PC-3 (cell line): ENCODE measurements at places on chromosomes 6 and 20. TPM values are rescaled to one million over a fixed set of nuclear protein-coding genes. Genes with fewer than 3 reads are reported as not detected.

DNA sequence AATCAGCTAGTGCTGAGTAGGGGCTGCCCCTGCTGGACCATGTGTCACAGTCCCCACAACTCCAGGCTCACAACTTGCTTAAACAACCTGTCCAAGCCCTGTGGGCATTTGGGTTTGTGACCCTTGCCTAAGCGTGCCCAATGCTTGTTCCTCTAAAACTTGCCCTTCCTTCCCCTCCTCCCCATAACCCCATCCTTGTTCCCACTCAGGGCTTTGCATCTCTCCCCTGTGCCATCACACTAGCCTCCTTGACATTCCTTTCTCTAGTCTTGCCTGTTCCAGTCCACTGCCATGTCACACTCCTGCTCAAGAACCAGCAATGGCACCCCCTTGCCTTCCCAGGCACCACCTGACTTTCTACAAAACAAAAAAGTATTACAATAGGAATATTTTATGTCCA is 2.3 kb upstream of the DLGAP4 start:
- H3K27ac ChIP-seq, result no peak overlapping the region
- no peaks in the 10 kb centered on the region for H3K4me1 ChIP-seq
- H3K4me3 ChIP-seq, result no peak overlapping the region
- H3K27me3 ChIP-seq, result peaks cover 74% of the 10 kb centered on the region
- H3K36me3 ChIP-seq, result no peaks in the 10 kb centered on the region

GRCh38 chr6:40268166-40268565 is 319.0 kb downstream of the LRFN2 start:
- no peak for DNase-seq
- no peak overlapping the region for H3K4me3 ChIP-seq
- no peaks in the 10 kb centered on the region for H3K4me1 ChIP-seq
- H3K27me3 ChIP-seq, result no peaks in the 10 kb centered on the region
- no peak overlapping the region for H3K27ac ChIP-seq

GRCh38 chr20:21812379-21812778 is 106.9 kb downstream of the PAX1 start:
- DNase-seq, result no peak
- H3K4me3 ChIP-seq, result no peak overlapping the region
- no peaks in the 10 kb centered on the region for H3K36me3 ChIP-seq
- H3K27ac ChIP-seq, result no peak overlapping the region
- H3K4me1 ChIP-seq, result no peaks in the 10 kb centered on the region

GRCh38 chr6:54959820-54960219 is 113.2 kb downstream of the FAM83B start:
- H3K27ac ChIP-seq, result no peak overlapping the region
- no peaks in the 10 kb centered on the region for H3K27me3 ChIP-seq
- no peaks in the 10 kb centered on the region for H3K4me1 ChIP-seq
- no peaks in the 10 kb centered on the region for H3K36me3 ChIP-seq
- H3K4me3 ChIP-seq, result no peak overlapping the region

DNA sequence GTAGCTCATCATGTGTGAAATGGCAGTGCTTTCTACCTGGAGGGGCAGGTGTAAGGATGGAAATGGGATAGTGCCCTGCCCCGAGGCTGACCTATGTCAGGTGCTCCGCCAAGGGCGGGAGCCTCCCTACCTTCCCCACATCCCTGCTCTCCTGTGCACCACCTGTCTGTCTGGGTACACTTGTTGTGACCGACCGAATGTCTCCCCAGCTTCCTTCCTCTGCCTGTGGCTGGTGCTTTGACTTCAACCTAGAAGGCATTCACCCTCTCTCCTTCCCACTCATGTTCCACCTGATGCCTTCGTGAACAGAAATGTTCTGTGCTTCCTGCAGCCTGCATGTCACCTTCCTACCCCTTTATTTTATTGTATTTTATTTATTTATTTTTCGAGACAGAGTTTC is 114.8 kb downstream of the SCML4 start:
- no peak overlapping the region for H3K27ac ChIP-seq
- DNase-seq, result no peak
- no peak overlapping the region for H3K4me3 ChIP-seq

GRCh38 chr6:129544892-129545612 is 164.9 kb downstream of the ARHGAP18 start:
- no peaks in the 10 kb centered on the region for H3K36me3 ChIP-seq
- no peak overlapping the region for H3K27ac ChIP-seq
- no peak overlapping the region for H3K4me3 ChIP-seq
- no peak for DNase-seq

DNA sequence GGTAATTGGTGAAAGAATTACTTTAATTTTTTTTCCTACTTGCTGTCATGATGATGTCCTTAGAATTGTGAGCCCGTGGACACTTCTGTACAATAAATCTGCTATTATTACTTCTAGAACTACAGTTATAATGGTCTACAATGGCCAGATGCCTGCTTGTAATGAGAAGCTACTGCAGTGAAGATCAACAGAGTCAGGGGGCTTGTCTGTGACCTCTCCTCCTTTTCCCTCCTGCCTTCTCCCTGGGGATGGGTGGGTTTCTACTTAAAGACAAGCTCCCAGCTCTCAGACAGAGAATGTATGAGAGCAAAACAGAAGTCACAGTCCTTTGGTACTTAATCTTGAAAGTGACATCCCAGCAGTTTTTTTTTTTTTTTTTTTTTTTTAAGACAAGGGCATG is 13.2 kb upstream of the PANK2 start:
- H3K27me3 ChIP-seq, result no peaks in the 10 kb centered on the region
- H3K4me3 ChIP-seq, result no peak overlapping the region
- H3K27ac ChIP-seq, result no peak overlapping the region
- DNase-seq, result no peak
- peaks cover 24% of the 10 kb centered on the region for H3K36me3 ChIP-seq
- H3K4me1 ChIP-seq, result no peaks in the 10 kb centered on the region

CCDC28A gene
- total RNA-seq, result 5.8 and 8.5 TPM in 2 replicates

SLC16A10 gene
- total RNA-seq, result 0.69 and 2.9 TPM in 2 replicates
